NCI-H1092 treated with DMSO at 0.1 percent for 48 hours (cell line): ENCODE measurements at places on chromosomes 4 and X.

DNA sequence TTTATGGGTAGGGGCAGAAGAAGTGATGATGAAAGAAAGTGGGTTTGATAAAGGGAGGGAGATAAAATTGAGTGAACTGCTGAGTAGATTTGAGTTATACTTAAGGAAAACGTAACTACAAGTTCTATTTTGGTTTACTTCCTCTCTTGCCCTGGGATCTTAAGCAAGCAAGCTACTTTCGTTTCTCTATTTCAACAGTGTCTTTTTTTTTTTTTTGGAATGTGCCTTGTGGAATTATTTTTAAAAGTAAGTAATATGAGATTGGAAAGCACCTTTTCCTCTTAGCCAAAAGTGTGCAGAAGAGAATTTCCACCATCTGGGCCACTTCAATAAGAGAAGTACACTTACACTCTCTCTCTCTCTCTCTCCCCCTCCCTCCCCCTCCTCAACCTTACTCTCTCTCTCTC lies 16.0 kb upstream of the C4orf36 start:
- DNase-seq: no peak

DNA sequence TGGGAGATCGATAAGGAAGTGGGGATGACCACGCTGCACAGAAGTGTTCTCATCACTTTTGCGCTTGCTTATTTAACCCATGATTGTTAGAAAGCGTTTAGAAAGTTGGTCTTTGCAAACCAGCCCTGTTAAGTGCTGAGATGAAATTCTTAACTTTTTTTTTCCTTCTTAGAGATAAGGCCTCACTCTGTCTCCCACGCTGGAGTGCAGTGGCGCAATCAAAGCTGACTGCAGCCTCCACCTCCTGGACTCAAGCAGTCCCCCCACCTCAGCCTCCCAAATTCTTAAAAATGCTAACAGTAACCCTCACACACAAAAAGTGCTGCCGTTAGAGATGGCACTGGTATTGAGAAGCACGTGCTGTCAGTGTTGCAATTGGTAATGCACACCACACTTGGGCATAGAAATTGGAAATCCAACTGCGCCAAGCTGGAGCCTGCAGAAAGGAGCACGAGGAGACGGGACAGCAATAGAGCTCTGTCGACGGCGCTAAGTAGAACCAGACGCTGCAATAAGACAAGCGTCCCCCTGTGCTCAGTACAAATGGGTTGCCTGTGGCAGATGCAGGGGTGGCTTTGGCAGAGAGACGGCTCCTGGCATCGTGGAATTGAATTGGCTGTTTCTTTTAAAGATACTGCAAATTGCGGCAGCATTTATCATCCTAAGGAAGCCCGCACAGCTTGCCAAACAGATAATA lies 113.4 kb downstream of the TBL1X start:
- no peak for DNase-seq

GRCh38 chr4:54104907-54105306 lies 4.9 kb downstream of the GSX2 start:
- no peak for DNase-seq

DNA sequence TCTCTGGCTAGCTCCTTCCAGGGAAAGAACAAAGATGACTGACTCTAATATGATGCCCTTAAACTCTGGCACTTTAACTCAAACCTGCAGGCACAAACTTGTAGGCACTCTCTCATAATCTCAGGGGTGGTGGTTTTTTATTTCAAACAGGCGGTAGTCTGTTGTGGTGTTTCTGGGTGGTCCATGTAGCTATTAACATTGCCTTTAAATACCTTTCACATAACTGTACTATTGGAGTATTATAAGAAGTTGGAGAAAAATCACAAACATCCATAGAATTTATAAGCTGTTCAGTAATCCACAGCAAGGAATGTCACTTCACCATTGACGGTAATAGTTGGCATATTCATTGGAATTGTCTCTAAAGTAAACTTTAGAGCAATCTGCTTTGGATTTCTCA lies 204.2 kb upstream of the PDE5A start:
- DNase-seq: no peak

DNA sequence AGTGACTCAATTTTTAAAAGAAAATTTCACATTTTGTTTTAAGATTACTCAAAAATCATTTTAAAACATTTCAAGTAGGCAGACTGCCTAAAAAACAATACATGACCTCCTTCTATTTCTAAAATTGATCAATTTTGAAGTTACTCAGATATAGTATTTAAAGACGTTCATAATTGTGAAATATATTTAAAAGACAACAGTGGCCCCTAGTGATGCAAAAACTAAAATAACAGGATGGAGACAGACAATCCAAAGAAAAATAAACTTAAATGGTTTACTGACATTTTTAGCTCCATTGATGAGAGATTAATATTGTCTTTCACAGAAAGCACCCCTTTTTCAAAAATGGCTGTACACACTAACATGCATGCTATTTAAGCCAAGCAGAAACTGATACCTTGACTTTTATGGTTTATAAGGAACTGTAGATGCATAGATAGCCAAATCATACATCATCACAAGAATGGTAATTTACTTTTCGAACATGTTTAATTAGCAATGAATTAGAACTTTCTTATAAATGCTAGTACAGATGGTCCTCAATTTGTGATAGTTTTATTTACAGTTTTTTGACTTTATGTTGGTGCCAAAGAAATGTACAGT lies 69.8 kb upstream of the FAT4 start:
- DNase-seq: peak; percentile 22

- DNase-seq: no peak
These were observed 145.0 kb downstream of the SOWAHB start for GRCh38 chr4:76752861-76753501.

- no peak for DNase-seq
These were observed 55.6 kb upstream of the ADRA2C start for GRCh38 chr4:3710451-3711182.

- no peak for DNase-seq
These were observed 396.9 kb downstream of the GASK1B start for GRCh38 chr4:157775971-157776370.

GRCh38 chr4:89836897-89837384 lies at the start of gene SNCA:
SNCA (minus strand) TSS chr4:89837161; CDS start chr4:89835667, 1,494 bp downstream.
- peak; percentile 70 for DNase-seq

- DNase-seq: peak; percentile 48
These were observed 55.6 kb downstream of the HAUS3 start for GRCh38 chr4:2186133-2186864.

- no peak for DNase-seq
These were observed 559.3 kb upstream of the ZFP42 start for GRCh38 chr4:187436251-187436650.

DNA sequence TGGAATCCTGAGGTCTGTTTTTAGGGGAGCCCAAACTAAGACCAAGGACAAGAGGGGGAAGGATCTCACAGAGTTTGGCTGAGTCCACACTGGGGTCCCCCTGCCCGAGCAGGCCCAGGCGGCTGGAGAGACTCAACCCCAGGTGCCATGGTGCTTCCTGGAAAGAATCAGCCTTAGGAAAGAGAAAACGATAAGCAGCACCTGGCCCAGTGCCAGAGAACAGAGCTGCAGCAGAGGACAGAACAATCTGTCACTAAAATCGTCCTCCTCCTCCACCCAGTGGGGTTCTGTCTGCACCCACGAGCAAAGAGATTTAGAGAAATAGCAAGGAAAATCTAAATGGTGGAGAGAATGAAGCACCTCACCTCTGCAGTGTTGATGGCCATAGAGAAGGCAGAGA lies 470.5 kb downstream of the BCOR start:
- DNase-seq: no peak

GRCh38 chr4:143369552-143369951 lies 32.9 kb downstream of the GAB1 start:
- DNase-seq: no peak

GRCh38 chr4:156103311-156103710 lies 149.6 kb upstream of the CTSO start:
- no peak for DNase-seq

- DNase-seq: no peak
These were observed 204.7 kb downstream of the SPRY1 start for GRCh38 chr4:123600987-123601904.

DNA sequence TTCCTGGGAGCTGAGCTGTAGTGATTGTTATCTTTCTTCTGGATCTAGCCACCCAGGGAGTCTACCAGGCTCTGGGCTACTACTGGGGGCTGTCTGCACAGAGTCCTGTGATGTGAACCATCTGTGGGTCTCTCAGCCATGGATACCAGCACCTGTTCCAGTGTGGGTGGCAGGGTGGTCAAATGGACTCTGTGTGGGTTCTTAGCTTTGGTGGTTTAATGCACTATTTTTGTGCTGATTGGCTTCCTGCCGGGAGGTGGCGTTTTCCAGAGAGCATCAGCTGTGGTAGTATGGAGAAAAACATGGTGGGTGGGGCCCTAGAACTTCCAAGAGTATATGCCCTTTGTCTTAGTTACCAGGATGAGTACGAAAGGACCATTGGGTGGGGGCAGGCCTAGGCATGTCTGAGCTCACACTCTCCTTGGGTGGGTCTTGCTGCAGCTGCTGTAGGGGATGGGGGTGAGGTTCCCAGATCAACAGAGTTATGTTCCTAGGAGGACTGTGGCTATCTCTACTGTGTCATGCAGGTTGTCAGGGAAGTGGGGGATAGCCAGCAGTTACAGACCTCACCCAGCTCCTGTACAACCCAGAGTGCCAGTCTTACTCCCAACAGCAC lies 264.8 kb upstream of the LDB2 start:
- no peak for DNase-seq

DNA sequence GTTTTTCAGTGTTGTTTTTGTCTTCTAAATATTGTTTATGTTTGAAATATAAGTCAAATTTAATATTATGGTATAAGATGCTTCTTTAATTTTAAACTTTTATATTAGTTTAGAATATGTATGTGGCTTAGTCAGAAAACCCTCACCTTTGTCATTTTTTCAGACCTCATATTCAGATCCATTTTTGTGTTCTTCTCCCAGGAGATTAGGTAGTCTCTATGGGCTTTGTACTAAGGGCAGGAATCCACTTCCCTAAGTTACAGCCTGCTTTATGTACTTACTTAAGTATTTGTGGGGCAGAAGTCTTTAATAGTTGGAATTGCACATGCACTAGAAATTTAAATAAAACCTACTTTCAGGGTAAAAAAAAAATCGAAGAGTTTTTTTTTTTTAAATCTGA lies 63.5 kb upstream of the TENM3 start:
- peak; percentile 24 for DNase-seq

DNA sequence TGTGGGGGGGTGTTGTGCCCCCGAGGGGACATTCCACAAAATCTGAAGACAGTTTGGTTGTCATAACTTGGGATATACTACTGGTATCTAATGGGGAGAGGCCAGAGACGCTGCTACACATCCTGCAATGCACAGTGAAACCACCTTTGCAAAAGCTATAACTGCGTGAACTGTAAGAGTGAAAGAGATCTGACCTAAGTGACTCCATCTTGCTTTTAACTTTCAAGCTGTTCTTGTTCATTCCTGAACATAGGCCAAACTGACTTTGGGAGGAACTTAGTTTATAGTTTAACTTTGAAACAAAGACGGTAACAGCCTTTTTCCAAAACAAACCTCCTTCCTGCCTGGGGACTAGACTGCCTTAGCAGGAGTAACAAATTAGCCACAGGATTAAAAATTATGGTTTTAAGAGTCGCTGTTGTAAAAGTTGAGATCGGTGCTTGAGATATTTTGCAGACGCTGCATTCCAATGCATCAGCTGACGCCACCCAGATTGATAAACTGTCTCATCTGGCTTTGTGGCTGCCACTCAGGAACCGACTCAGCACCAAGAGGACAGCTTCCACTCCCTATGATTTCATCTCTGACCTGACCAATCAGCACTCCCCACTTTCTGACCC lies 70.9 kb downstream of the ATXN3L start:
- DNase-seq: no peak

GRCh38 chr4:27917381-27917780 lies 1056.7 kb downstream of the STIM2 start:
- no peak for DNase-seq

GRCh38 chr4:70996018-70996360 lies 2.5 kb downstream of the DCK start:
- DNase-seq: no peak

DNA sequence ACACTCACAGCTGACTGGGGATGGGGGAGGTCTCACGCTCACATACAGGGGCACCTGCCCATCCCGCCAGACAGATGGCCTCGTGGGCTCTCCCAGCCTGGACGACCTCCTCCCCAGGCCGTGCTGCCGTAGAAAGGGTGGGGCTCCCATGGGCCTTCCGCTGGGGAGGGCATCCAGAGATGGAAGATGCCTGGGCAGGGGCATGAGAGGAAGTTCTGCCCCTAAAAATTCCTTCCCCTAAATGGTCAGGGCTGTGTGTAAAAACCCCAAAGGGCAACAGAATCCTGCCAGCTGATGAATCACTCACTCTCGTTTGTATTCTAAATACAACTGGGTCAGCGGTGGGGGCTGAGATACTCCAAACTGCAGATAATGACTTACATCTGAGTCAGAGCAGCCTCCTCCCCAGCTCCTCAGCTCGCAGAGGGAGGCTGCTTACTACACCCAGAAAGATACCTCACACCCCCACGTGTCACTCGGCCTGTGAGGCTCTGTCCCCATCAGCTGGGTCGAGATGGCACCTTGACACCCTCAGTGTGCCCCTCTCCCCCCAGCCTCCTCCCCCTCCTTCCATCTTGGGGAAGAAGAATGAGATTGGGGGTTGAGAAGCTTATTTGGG lies 10.1 kb downstream of the WDR1 start:
- DNase-seq: no peak

DNA sequence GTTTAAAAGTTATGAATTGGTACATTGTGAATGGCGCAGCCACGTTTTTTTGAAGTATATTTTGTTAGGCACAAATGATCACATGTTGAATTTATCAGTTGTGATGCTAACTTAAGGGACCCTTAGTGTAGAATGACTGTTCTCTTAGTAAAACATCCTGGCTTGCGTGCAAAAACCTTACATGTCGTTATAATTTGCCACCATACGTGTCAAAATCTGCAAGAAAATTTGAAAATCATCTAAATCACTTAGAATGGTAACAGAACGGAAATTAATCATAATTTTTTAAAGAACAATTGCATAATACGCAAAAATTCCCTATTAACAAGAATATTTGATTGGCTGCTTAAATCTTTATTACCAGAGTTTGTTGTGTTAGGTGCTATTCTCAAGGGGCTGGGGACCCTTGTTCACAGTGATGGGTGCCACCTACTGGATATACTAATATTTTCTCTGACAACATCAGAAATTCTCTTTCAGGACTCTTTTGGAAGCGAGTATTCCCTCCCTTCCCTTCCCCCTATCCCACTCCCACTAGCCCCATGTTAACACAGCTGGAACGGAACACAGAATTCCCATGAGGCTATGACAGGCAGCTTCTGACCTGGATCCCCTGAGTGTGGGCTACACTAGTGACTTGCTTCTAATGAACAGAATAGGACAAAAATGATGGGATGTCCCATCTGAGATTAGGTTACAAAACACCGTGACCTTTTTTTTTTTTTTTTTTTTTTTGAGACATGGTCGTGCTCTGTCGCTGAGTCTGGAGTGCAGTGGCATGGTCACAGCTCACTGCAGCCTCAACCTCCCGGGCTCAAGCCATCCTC lies 71.8 kb downstream of the SUPT20HL2 start:
- peak; percentile 22 for DNase-seq
